Stimulated activated effector memory CD8-positive, alpha-beta T cell treated with anti-CD3 and anti-CD28 coated beads, Interleukin-12 subunit alpha, Interleukin-12 subunit beta, amount 100 ng/mL, for 72 hours (primary cell): ENCODE measurements at places on chromosomes 16 and 17.
A peak's percentile ranks its signal among the peaks of the same experiment; 100 is the strongest.

- DNase-seq = no peak
Measured at GRCh38 chr17:685006-685405, 29.6 kb downstream of the VPS53 start.

DNA sequence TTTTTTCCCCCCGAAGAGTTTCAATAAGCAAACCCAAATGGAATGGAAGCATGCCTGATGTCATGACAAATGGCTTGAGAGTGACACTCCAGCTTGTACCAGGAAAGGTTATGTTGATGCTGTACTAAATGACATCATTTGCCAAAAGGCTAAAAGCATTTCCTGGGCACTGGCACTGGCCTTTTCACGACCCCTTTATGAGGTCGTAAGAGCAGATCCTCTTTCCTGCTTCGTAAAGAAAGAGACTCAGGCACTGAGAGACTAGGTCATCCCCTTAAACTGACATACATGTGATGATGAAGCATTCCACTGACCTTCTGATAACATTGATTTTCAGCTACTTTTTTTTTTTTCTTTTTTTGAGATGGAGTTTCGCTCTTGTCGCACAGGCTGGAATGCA is 30.5 kb downstream of the CEP295NL start:
- DNase-seq = no peak

GRCh38 chr16:49275050-49275730 is 6.4 kb downstream of the CBLN1 start:
- no peak for DNase-seq

DNA sequence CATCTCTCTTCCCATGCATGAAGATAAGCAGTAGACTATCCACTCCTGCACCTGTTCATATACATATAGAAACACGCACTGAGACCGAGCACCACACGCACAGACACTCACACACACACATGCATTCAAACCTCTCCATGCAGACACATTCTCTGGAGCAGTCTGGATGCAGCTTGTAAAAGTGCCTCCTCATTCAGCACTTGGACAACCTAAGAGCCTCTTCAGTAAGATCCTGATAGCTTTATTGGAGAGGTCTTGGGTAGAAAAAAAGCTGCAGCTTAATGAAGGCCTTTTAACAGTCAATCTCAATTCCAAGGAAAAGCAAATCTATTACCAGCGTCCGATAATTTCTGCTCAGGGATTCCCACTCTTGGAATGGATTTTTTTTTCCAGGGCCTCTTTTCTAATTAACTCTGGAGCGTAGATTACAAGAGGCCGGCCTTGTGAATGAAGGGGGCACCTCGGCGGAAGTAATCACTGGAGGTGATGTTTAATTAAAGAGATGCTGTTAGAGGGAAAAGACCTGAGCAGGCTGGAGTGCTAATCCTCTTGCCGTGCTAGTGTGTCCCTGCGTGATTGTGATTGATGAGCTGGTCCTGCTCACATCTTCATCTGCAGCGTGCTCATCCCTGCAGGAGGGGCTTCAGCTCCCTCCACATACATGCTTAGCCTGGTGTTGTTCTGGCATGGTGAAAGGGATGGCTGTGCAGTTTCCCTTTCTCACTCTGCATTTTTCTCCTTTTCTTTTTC is 155.1 kb downstream of the RBFOX1 start:
- no peak for DNase-seq

DNA sequence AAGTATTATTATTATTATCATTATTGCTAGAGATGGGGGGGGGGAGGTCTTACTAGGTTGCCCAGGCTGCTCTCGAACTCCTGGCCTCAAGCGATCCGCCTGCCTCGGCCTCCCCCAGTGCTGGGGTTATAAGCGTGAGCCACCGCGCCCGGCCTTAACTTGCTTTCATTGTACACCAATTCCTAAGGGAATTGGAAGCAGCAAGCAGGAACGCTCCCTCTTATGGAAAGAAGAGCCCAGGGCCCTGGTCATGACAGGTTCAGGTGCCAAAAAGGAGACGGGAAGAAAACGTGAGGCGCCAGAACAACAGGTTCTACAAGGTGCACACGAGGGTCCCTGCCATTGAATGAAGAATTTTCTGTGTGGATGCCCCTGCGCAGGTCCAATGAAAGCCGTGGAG is 540 bp upstream of the RPL38 start:
- no peak for DNase-seq

- DNase-seq = no peak
Measured at GRCh38 chr16:24955975-24956731, 59.0 kb downstream of the ARHGAP17 start.

- no peak for DNase-seq
Measured at GRCh38 chr17:61381537-61381936, 18.1 kb upstream of the TBX2 start.

GRCh38 chr17:41510251-41511065 is 5.0 kb upstream of the KRT13 start:
- DNase-seq = no peak

DNA sequence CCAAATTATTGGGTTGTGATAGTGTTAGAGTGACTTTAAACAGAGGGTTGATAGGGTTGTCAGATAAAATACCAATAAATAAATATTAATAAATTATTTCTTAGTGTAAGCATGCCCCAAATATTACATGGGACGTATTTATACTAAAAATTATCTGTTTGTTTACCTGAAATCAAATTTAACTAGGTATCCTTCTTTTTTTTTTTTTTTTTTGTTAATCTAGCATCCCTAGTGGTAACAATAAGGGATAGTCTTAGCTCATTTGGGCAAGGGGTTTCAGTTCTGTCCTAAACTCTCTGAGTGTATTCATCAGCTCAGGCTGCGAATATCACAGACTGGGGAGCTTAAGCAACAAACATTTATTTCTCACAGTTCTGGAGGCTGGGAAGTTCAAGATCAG is 1.3 kb downstream of the CLEC19A start:
- no peak for DNase-seq

DNA sequence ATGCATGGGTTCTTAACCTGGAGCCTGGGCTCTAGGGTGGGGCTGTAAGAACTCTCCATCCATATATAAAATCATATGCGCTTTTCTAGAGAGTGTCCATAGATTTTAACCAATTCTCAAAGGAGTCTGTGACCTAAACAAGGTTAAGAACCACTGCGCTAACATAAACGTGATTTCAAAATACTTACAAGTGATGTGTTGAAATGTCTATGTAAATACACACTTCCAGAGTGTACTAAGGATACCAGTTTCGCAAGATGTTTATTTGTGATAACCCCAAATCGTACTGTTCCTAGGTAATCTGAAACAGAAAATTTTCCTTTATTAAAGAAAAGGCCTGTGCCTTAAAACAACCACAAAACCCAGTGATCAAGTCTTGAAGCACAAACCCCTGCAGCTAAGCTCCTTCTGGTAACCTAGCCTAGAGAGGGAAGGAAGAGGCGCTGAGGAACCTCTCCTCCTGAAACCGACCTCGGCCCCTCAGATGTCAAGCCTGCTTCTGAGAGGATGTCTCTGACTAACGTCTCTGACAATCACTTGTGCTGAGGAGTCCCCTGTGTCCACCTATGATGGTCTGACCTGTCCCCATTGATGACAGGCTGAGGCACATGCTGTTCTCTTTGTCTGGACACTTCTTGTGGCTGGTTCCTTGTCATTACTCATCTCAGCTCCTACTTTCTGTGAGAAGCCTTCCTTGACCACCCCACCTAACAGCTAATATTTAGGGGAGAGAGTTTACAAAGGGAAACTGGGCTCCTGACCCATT is 32.2 kb downstream of the SNN start:
- no peak for DNase-seq

- no peak for DNase-seq
Measured at GRCh38 chr16:55498101-55498500, 10.8 kb upstream of the LPCAT2 start.

DNA sequence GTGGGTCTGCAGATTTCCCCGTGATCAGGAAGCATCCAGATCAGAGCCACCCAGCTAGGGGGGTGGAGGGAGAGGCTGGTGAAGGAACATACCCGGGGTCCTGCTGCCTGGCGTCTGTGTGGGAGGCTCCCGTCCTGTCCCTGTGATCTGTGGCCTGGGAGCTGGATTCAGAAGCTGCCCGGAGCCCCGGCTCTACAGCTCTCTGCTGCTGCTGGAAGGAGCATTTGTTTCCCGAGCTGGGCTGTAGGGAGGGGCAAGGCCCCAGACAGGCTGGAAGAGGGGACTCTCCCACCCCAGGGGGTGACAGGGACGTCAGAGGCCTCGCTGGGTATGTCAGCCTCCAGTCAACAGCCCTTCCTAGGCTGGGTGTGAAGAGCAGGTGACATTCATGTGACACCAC is 10.2 kb downstream of the SOX8 start:
- DNase-seq = no peak

DNA sequence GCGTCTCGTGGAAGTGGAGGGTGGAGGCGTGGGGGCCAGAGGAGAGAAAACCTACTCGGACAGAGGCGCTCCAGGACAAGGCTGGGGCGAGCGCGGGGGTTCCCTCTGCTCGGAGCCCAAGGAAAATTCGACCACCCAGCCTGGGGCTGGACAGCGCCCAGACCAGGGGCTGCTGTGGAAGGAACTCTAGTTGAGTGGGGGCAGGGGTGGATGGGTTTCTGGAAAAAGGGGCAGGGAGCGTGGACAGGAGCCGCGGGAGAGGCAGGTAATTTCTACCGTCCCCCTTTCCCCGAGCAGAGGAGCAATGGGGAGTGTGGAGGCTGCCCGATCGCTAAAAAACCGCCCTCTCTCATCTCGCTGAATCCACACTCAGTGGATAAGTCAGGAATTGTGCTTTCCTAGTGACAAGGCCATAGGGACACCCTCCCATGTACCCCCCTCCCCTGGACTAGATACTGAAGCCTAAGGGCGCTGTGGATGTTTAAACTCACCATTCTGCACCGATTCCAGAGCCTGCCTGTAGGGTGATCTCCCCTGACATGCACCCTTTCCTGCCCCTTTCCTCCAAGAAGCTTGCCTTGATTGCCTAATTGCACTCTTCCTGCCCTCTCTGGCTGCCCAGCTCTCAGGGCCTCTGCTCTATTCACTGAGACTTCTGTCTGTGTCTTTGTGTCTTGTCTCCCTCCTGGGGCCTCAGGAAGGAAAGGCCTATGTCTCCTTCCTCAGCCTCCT is 90.7 kb upstream of the TMEM97 start:
- no peak for DNase-seq

DNA sequence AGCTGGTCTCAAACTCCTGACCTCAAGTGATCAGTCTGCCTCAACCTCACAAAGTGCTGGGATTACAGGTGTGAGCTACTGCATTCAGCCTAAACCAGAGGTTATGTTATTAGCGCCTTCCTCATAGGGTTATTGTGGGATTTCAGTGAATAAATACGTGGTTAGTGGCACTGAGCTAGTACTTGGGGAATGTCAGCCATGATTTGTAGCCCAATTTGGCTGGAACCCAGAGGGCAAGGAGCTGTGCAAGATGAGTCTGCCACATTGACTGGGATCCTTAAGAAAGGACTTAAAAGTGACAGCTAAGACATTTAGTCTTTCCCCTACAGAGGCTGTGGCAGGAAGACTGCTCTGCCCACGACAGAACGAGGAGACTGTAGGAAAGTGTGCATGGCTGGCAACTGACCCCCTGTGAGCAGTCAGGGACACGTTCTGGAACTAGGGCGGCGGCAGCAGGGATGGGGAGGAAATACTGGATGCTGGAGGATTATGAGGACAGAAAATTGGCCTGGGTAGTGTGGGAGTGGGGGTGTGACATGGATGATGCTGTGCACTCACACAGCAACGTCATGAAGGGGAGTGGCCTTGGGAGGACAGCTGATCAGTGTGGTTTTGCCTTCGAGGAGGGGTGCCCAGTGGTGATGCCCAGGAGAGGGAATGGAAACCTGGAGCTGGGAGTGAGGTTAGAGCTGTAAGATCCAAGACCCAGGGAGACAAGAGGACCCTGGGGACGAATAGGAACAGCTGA is 14.6 kb downstream of the ATP5PD start:
- DNase-seq = peak; percentile 72

GRCh38 chr17:32311028-32311536 is 30.9 kb downstream of the C17orf75 start:
- DNase-seq = no peak

DNA sequence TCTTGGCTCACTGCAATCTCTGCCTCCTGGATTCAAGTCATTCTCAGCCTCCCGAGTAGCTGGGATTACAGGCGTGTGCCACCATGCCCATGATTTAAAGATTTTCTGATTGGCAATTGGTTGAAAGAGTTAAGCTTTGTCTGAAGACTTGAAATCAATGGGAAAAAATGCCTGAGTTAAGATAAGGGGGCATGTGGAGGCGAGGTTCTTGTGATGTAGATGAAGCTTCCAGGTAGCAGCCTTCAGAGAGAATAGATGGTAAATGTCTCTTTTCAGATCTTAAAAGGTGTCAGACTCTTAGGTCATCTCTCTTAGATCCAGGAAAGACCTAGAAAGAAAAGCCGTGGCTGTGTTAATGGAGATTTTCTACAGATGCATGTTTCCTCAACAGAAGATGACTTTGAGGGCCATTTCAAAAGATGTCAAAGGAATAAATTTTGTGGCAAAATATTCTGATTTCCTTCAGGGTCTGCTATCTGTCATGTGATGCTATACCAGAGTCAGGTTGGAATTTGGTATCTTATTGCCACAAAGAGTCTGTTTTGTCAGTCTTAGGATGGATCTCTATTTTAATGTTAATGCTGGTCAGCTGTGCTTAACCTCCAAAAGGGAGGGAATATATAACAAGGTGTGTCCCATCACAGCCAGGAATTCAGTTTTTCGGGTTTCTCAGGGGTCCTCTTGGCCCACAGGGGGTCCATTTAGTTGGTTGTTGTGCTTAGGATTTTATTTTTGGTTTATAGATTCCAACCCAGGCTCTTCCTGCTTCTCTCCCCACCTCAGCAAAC is 58.3 kb upstream of the AKTIP start:
- no peak for DNase-seq

DNA sequence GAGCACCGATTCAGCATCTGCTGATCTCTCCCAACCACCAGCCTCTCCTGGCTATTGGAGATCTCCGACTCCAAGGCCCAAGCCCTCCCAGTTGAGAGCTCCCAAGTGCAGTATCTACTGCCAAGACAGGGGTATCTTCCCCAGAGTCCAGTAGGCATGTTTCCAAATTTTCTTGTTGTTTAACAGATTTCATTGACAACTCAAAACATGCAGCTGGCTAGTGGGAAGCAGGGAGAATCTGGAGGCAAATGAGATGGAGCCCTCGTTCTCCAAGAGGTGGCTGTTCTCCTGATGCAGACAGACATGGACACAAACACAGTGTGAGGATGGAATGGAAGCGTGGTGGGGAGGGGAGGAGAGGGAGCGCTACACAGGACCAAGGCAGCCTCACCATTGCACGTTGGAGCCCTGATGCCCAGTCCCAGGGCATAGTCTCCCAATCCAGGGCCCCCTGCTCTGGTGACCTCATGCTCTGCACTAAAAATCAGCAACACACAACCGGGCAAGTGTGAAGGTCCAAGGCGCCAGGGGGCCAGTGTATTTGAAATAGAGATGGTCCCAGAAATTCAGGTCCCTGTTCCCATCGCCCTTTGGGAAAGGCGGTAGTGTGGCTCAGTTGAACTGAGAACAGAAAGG is 31.7 kb downstream of the SMARCE1 start:
- DNase-seq = no peak

DNA sequence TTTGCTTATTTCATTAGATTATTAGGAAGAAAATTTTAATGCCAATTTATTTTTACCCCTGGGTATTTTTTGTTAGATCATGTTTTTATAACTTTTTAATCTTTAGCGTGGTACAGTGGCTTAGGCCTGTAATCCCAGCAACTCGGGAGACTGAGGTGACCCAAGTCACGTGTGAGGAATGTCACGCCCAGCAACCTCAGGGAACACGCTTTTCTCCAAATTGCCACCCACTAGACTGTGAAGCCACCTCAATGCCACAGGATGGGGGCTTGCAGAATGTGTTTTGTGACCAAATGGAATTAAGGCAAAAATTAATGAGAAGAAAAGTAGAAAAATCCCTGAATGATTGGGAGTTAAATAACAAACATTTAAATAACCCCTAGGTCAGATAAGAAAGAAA is 141.8 kb downstream of the LAT start:
- no peak for DNase-seq

GRCh38 chr17:79125503-79125902 is 50.9 kb downstream of the ENGASE start:
- no peak for DNase-seq
